ENCODE measurements at places on chromosomes 2 and 18.

DNA sequence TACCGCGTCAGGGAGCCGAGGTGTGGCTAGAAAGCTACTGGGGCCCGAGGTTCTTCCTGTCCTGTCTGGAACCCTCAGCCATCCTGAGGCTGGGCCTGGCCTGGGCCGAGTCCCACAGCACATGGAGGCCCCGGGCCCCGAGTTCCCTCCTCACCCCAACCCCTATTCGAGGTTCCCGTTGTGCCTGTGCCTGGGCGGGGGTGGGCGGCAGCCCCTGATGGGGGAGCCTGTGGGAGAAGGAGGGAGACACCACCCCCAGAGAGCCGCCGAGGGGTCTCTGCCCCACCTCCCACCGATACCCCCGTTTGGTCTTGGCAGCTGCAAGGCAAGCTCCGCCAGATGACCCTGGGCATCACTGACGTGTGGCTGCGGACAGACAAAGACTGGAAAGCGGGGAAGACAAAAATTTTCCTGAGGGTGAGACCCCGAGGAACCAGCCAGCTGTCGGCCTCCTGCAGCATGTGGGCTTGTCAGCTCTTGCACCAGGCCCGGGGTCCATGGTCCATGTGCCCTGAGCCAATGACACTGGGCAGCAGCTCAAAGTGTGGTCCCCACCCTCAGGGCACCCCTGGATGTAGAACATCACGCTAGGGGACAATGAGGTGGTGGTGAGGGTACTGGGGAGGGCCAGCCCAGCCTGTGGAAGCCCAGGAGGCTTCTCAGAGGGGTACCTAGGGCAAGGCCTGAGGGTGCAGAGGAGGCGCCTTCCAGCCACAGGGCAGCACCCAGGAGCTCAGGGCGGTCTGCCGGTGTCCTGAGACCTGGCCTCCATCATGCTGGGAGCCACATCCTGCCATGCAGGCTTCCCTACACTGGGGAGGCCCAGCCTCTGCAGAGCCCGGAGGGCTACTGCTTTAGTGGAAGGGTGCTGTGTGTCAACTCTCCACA is 52.5 kb upstream of the GPR17 start:
- DNase-seq = no peak

DNA sequence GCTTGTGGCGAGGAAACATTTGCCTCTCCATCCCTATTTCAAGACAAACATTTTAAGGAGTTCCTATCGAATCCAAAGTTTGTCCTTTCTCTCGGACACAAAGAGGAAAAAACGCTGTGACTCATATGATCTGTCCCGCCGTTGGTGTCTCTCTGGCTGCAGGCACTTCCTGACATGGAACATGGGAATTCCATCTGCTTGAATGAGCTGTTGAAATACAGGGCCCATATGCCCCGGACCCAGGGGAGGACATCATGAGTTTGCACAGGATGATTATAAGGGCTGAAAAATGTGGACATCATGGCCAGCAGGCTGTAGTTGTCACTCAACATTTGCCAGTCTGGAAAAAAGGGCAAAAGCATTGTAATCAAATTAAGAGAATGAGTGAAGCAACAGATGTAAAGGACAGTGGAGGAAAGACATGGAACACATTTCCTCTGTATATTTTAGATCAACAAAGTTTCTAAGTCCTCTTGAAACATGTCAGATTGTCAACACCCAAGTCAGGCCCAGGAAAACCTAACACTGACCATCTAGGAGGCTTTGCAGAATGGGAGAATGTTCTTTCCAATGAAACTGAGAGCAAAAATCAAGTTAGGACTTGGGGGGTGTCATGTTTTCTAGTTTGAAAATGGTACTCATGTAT is 103.2 kb upstream of the SMIM21 start:
- no peak for DNase-seq

DNA sequence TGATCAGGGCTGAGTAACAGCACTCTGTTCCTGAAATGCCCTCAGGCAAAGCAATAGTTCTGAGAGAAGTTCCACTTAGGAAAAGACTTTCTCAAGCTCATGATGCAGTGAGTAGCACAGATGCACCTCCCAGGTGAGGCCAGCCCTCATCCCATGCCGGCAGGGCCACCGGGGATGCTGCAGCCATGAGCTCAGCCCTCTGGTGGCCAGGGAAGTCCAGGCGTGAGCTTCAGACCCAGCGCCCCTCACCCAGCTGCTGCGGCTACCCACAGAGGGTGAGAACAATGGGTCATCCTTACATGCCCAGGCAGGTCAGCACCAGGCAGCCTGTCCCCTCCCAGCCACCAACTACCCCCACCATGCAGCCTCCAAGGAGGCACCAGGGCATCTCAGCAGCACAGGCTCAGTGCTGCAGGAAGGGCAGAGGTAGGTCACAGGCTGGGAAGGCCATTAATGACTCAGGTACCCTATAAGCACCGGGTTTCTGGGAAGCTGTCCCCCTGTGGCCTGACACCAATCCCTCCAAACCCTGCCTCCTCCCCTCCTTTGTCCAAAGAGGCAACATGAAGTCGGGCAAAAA is 50.6 kb downstream of the TTC32 start:
- no peak for DNase-seq

DNA sequence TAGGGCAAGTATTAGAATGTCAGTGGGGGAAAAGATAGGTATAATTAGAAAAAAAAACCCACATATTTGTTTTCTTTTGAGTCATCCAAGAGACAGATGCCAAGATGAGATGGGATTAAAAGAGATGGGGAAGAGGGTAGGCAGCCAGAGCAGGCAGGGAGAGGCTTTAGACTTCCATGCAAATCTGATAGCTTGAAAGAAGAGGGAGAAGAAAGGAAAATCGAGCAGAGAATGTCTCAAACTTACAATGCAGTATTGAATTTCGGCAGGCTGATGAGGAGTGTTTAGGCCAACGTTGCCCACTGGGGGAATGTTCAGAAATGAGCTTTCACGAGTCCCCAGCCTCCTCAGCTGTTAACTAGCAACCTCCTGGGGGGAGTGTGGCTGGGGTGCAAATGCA is 91.3 kb downstream of the SPATS2L start:
- DNase-seq = no peak

- DNase-seq = no peak
These were observed 3.9 kb upstream of the SOS1 start for GRCh38 chr2:39124746-39125057.

DNA sequence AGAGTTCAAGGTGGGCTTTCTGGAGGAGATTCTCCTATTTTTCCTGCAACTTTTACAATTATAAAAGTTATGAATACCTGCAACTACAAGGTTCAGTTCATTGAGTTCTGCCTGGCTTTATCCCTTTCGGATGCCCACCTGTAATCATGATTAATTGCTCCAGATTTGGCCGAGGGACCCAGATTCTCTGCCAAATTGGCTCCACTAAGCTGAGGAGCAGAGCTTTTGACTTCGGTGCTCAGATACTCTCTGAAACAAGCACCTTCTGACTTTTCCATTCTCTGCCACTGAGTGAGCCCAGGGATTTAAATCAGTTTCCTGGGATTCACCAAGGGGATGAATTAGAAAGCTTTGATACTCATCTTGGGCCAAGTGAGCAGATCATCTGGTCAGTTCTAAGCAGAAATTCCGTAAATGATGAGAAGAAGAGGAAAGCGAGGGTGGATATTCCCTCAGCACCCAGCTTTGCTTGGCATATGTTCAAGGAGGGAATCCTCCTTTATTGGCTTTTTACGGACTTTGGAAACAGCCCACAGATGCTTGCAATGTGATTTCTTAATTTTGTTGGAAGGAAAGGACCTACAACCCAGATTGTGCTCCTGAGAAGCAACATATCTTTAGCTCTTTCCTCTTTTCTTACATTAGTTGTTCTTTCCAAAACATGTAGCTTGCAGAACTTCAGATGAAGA is 179.2 kb downstream of the SETBP1 start:
- no peak for DNase-seq

DNA sequence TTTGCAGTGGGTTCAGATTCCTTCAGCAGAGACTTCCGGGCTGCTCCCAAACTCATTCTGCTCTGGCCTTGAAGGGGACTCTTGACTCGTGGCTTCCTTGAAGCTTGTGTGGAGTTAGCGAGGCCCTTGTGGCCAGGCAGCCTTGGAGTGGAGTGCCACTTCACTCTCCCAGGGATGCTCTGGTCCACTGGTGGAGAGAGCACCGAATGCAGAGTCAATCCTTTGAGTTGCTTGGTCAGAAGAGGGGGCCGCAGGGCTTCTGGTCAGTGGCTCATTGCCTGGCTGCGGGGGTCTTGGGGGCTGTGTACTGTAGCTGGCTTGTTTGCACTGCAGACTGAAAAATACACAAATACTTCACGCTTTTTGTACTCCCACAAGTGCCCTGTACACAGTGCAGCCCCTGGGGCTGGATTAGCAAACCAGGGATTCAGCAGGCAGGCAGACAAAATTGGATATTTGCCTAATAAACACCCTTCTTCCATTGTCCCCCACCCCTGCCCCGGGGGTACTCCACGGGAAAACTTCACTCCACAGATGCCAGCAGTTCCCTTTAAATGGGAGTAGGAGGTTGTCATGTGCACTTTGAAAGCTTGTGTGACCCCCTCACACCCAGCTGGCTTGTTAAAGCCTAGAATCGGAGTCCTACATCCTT is 3.2 kb downstream of the GLI2 start:
- no peak for DNase-seq

DNA sequence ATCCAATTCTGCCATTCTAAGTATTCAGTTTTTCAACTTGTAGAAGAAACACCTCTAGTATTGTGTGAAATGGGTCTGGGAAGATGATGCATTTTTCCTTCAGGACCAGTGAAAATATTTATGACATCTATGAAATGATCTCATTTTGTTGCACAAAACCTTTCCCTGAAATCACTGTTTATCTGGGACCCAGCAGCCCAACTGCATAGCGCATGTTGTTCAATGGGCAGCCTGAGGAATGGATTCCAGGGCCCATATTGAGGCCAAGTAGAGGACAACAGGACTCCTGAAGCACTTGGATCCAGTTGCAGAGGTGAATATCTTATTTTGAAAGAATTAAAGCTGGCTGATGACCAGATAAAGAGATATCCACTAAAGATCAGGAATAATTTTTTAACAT is 7.3 kb downstream of the RBMS1 start:
- DNase-seq = no peak

DNA sequence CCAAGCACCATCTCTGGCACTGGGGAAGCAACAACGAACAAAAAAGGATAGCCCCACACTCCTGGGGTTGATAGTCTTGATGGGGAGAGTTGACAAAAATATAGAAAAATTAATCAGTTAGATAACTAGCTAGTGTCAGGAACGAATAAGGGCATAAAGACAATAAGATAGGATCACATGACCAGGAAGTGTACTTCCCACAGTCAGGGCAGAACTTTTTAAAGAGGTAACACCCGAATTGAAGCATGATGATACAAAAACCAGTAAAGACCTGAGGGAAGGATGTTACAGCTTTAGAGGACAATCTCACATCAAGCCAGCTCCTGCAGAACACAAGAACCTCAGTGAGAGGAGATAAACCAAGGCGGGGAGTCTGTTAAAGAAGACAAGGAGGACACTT is 295.4 kb upstream of the CRIM1 start:
- no peak for DNase-seq

- DNase-seq = no peak
These were observed at the start of gene PDCD1 for GRCh38 chr2:241858206-241859016. TSS of gene PDCD1 (minus strand) at chr2:241858894. CDS start at chr2:241858838, 56 bp downstream.

Data from NCI-H2081 treated with DMSO at 0.1 percent for 48 hours (cell line).